ENCODE measurements at places on chromosomes 1 and 21.

DNA sequence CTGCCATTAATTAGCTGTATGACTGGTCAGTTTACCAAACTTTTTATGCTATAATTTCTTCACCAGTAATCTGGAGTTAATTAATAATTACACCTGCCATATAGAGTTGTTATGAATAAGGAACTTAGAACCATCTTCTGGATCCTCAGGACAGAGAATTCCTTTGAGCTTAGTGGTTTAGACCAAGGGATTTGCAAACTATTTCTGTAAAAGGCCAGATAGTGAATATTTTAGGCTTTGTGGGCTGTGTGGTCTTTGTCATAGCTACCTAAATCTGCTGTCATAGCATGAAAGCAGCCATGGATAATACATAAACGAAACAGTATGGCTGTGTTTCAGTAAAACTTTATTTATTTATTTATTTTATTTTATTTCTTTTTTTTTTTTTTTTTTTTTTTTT, 9.0 kb downstream of the TIMM17A start:
- DNase-seq, result no peak

DNA sequence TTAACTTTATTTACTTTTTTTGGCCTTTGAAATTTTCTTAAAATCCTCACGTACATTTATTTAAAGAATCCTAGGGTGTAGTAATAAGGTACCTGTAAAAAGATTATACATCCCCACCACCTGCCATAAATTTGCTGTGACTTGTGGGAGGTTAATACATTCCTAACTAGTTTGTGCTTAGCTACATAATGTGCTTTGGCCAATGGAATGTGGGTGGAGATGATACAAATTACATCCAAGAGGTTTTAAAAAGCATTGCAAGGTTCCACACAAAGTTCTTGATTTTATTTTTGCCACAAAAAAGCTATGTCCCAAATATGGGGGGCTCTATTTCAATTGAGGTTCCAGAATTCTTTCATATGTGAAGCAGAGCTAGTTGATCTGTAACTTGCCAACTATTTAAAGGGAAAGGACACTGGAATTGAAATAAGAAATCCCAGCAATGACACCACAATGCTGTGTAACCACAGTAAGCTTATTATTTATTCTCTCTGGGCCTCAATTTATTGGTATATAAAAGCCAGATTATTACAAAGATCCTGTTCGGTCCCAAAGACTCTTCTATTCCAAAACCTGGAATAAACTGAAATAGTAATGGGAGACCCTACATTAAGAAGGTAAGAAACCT, 15.7 kb downstream of the ASPM start:
- no peak for DNase-seq

GRCh38 chr1:205122489-205122882, 708 bp upstream of the RBBP5 start:
- DNase-seq, result no peak

DNA sequence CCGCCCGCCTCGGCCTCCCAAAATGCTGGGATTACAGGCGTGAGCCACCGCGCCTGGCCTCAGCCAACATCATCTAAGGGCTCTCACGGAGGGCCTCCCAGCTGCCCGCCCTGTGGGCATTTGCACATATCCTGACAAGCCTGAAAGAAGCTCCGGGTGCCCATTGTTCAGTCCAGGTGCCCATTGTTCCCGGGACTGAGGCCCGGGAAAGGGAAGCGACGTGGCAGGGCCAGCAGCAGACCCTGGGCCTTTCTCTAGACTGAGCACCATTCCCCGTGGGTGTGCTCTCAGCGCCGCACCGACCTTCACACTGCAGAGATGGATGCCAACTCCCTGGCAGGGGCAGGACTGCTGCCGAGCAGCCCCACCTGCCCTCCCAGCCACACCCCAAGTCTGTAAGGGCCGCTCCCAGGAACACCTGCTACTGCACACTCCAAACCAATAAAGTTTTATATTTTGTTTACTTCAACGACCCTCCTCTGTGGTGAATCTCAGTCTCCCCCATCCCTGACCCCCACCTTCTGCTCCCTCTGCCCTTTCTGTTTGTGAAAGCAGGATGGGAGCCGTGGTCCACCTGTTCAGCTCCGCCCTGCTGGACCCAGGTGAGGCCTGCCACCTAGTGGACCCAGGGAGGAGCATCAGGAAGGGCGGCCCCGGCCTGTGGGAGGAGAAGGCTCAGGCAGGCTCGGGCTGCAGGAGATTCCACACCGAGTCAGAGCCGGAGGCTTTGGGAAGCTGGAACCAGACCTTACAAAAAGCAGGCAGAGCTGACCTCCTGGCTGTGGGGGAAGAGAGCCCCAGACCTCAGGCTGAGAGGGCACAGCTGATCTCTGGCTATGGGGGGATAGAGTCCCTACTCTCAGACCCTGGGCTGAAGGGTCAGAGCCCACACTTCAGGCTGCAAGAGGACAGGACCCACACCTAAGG, 1.1 kb upstream of the TMEM82 start:
- peak; percentile 90 for DNase-seq

GRCh38 chr1:191530928-191531327, 627.3 kb upstream of the RGS18 start:
- DNase-seq, result no peak

GRCh38 chr1:115651391-115651790, 9.6 kb downstream of the VANGL1 start:
- no peak for DNase-seq

DNA sequence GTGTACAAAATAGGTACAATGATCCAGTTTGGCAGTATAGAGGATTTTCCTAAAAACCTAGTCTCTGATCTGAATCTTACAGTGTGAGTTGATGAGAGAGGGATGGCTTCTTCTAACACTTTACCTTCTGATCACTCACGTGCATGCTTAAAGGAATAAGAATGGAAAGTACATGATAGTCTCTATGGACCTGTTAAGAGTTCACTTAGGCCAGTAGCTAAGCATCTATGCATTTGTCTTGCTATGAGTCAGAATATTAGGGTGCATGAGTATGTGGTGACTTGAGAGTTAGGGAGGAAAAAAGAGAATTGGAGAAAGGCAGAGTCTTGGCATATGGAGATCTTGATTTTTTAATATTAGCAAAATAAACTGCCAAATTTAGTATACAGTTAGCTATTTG, 206.3 kb downstream of the COL11A1 start:
- DNase-seq, result no peak

DNA sequence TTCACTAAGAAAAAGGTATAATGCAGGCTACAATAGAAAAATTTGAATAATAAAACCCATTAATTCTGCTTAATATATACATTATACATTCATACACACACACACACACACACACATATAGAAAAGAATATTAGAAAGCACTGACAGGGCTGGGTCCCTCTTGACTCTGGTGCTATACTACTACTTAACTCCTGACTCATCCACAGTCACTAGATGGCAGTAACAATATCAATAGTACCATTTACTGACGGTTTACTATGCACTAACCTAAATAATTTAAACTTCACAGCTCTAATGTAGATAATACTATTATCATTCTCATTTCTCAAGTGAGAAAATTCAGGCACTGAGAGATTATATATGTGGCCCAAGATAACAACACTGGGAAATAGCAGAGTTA, 87.5 kb downstream of the COP1 start:
- DNase-seq, result no peak

- DNase-seq, result no peak
Measured at GRCh38 chr1:52621950-52622349, 11.0 kb upstream of the SHISAL2A start.

DNA sequence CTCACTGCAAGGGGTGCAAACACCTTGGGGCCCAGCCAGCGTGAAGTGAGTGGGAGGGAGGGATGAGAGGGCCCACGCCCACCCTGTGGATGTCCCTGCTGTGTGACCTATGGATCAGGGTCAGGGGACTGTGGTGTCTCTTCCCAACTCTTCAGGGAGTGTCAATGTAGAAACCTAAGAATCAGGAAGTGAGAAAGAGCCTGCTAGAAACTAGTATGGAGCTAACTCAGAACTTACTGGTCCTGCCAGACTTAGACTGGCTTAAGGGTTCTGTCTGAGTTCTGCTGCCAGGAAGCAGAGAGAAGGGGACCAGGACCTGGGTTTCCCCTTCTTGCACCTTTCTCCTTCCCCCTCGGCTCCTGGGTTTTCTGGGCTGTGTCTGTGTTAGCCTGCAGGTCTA, 1.8 kb upstream of the IL10 start:
- no peak for DNase-seq

DNA sequence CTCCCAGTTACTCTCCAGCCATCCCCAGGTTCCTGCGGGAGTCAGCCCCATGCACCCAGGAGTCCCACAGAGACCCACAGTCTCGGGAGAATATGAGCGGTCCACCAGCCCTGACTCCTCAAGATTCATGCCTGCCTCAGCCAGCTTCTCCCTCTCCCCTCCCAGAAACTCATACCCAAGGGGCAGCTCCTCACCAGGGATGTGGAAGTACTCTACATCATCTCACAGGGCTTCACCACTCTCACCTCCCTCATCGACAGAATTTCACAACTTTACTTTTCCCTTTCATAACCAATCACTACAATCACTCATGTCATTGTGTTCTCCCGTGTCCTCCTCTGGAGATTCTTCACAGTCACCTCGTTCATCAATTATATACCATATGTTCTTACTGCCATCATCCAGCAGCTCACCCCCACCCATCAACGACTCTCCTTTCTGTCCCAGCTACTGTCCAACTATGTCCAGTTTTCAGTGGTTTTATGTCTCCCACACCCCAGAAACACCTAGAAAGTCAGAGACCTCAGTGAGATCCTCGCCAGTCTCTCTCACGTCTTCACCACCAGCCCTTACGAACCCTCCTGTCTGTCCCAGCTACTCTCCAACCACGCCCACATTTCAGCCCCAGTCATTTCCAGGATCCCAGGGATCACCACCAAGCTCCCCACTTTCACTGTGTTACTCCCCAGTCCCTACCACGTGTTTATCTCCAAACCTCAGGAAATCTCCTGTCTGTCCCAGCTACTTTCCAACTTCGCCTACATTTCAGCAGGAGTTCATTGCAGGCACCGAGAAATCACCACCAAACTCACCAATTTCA, 1530.1 kb upstream of the TPTE start:
- no peak for DNase-seq

GRCh38 chr21:45128613-45129188, 54.3 kb downstream of the ADARB1 start:
- peak; percentile 94 for DNase-seq

GRCh38 chr1:226945858-226946245, 5.8 kb downstream of the COQ8A start:
- no peak for DNase-seq

GRCh38 chr21:34797921-34798535, 129.2 kb downstream of the CLIC6 start:
- no peak for DNase-seq

DNA sequence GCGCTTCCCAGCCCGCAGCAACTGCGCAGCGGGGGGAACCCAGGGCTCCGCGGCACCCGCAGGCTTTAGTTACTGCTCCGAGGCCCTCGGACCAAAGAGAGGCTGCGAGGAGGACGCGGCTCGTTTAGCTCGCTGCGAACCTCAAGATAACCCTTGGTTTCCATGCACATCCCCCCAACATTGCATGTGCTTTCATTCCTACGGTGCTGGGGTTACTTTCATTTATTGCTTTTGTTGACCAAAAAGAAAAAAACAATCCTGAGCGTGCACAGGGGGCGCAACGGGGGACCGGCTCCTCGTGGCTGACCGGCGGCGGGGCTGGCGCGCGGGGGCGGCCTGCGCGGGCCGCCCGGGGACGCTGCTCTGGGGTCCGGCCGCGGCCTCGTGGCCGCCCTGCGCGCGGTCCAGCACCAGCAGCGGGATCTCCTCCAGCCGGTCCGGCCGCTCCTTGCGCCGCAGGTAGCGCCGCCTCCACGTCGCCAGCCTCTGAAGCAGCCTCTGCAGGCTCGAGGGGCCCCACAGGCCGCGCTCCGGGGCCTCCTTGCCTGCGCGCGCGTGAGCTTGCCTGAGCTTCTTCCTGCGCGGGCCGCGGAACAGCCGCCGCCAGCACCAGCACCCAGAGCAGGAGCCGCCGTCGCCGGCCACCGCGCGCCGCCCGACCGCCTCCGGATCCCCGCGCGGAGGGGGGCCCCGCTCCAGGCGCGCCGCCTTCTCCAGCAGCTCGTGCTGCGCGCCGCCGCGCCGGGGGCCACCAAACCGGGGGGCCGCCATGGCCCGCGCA, 77.4 kb downstream of the DESI2 start:
- DNase-seq, result no peak

DNA sequence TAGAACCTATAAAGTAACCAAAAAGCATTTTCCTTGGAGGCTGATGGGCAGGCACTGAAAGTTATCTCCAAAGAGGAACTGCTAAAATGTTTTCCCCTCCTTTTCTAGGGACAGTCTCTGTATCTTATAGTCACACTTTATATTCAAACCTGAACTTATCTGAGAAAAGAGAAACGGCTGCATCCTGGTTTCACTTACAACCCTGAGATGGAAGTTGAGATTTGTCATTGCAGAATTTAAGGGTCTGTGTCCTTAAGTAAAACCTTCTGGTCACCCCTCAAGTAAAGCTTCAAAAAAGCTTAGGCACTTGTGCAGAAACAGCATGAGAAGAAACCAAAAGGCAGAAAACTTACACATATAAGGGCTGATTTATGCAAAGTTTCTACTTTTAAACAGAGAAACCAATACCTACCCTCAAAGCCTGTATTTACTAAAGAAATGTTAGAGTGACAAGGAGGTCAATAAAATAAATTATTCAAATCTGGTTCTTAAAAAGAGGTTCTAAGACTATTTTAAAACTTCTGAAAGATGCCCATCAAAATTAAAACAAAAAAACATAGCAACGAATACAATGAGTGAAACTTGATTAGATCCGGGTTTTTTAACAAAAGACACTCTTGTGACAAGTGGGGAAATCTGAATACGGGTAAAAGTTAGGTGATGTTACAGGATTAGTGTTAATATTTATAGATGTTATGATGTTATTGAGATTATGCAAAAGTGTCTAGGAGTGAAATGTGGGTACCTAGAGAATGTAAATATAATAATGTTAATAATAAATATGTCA, 9.9 kb downstream of the CD58 start:
- DNase-seq, result no peak

DNA sequence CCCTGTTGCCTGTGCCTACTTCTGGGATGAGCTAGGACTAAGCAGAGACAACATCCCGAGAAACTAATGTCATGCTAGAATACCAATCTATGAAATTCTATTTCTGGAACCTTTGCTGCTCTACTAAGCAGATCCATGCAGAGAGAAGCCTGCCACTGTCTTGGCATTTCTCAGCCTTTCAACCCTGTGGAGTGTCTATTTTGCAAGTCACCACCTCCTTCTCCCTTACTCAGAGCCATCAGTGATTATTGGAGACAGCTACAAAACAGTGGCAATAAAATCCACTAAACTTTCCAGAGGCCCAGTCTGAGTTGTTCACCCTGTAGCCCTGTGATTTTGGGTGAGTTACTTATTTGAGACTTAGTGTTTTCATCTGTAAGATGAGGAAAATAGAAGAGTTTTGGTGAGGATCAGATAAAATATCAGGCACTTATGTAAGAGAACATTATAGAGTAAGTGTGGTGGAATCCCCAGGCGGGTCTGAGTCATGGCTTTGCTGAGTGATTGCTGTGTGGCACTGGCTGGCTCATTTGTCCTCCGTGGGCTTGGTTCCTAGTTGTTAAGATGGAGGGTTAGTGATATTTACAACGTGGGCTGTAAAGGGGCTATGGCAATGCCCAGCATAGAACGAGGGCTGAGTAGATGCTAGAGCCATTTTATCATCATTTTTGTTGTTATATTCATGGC, 61.1 kb downstream of the FMN2 start:
- DNase-seq, result no peak

Data from WERI-Rb-1 (cell line).